Dermis blood vessel endothelial cell (primary cell): ENCODE measurements at places on chromosomes 1 and 21. TPM values are rescaled to one million over a fixed set of nuclear protein-coding genes. Genes with fewer than 3 reads are reported as not detected.
A peak's percentile ranks its signal among the peaks of the same experiment; 100 is the strongest.

DNA sequence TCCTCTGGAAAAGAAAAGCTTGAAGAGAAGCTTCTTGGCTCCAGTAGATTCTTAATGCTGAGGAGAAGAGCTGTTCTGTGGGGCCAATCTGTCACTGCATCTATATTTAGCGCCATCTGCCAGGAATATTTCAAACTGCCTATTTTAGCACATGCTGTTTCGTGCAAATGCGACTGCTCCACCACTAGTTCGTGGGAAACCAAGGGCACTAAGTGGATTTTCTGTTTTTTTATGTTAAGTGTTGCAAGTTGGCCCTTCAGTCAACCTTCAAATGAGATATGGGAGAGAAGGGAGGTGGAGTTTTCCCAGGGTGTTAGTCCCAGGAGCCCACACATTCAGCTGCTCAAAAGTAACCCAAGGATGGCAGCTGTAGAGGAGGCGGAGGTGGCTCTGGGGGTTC is 91.9 kb downstream of the TSEN15 start:
- DNase-seq, result no peak

GRCh38 chr1:3889936-3890335 is 10.1 kb downstream of the C1orf174 start:
- no peak for DNase-seq

DNA sequence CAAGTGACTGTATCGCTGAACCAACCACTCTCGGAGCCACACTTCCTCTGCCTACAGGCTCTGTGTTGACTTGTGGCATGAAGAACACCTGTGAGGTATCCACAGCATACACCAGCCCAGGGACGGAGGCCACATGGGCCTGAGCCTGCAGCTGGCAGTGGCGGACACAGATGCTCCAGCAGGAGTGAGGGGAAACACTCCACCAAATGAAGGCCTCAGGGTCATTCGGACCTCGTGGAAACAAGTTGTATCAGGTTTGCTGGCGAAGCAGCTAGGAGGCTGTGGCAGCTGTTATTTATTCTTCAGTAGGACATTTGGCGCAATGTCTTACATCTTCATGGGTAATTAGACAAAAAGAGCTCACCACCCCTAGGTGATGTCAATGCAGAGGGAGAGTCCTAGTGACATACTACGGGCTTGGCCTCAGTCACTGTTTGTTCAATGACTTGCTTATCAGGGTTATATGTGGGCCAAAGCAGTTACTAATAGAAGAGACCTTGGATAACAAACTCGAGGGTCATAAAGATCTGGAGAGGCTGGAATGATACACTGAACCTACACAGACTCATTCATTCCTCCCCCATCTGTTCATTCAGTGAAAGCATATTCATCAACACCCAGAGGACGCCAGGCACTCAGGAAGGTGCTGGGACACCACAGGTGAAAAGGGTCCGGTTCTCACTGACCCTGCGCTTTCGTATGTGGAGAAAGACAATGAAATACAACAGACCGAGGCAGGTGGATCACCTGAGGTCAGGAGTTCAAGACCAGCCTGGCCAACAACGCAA is 11.6 kb upstream of the ETS2 start:
- DNase-seq, result no peak

- no peak for DNase-seq
Measured at GRCh38 chr21:34679051-34679450, 10.3 kb downstream of the CLIC6 start.

DNA sequence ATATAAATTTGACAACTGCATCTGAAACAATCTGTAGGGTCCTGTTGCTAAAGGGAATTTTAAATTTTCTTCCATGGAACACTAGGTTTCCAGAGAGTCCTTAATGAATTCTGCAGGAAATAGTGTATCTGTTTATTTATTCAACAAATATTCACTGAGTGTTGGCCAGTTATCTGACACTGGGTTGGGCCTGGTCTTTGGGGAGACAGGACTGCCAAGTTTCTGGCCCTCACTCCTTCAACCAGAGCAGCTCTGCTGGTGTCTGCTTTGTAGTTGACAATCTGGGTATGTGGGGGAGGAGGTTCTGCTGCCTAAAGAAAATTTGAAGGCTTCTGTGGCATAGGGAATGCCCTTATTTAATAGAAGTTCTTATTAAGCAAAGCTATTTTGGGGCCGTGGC is 26.1 kb upstream of the HUNK start:
- no peak for DNase-seq

DNA sequence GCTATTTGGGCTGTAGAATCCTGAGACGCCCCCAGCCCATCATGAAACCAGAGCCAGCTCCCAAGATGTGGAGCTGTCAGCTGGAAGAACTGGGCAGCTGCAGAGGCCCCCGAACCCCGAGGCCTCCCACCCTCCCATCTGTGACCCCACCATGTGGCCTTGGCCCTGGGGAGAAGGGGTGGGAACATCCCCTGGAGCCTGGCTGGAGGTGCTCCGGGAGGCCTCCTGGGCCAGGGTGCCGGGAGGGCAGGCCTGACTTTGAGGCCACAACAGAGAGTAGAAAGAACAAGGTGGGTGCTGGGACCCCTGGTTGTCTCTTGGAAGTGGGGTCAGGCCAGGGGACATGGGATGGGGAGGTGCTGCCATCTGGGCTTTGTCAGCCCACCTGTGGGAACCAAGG is 6.0 kb upstream of the SMYD3 start:
- DNase-seq, result no peak

DNA sequence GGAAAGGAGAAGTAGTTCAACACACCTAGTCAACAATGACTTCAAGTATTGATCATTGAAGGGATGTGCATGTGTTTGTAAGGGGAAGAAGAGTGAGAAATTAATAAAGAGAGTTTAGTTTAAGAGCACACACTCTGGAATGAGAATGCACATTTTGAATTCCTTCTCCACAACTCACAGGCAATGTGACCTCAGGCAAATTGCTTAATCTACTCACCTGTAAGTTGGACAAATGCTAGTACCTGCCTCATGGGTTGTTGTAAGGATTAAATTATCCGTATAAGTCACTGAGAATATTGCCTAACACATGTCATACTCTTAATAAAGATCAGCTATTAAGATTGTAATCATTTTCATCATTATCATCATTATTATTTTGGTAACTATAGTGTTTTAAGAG is 204.0 kb upstream of the NFIA start:
- no peak for DNase-seq

- DNase-seq, result no peak
Measured at GRCh38 chr1:44757420-44757819, 17.8 kb downstream of the KIF2C start.

DNA sequence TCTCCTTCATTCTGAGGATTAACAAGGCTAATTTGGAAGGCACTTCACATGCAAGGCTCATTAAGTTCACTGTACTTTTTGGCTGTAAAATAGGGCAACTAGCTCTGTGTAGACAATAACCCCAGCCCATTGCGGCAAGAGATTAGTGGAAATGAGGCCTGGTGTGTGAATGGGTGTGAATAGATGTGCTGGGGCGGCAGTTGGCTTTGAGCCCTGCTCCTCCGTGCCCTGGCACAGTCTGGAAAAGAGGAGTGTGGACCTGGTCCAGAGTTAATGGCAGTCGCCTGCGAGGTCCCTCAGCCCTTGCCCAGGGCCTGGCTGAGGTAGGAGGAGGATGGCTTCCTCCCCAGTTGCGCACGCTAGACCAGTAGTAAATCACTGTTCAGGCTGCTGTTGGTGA is 4.8 kb downstream of the KISS1 start:
- DNase-seq, result no peak

DNA sequence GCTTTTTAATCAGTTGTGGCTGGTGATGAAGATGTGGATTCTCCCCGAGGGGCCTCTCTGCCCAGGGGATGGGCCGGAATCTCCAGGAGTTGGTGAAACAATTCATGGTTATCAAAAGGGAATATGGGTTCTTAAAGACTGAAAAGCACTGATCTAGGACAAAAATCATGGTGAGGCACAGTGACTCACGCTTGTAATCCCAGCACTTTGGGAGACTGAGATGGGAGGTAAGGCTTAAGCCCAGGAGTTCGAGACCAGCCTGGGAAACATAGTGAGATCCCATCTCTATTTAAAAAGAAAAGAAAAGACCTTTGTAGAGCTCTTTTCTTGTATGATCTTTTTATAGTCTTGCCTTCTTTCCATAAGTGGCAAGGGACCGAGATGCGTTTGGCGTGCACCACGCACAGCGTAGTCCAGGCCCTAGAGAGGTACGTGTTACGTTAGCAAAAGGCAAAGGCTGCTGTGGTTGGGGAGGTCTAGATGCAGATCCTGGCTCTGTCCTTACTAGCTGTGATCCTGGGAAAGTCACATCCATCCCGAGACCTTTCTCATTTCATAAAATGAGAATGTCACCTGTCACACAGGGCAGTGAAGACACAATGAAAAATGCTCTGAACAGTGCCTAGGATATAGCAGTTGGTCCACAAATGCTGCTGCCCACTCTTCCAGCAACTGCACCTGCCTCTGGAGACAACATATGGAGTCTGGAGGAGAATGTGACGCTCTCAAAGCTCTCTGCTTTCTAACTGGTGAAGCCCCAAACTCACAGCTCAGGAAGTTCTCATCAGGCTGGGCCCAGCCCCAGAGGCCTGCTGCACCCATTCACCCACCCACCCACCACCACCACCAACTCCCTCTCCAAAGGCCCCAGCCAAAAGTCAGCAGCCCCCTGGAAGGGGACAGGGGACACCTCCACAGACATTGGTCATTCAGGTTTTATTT is 54.8 kb downstream of the KIF21B start:
- peak; percentile 12 for DNase-seq

The ELOA gene
- 26.2 and 29.6 TPM in 2 replicates for total RNA-seq

DNA sequence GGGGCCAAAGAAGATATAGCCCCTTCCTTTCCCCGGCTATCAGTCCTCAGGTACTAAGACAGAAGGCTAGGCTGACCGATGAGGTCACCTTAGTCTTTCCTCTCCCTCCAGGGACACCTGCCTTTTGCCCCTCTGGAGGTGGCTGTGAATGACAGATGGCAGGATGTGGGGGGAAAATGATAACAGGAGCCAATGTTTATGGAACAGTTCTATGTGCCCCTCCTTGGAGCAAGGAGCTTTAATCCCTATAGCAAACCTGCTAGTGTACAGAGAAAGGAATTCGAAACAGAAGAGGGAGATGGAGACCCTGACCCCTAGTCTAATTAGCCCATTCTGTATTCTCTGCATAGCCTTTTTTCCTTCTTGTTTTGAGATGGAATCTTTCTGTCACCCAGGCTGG is 28.1 kb downstream of the SERINC2 start:
- no peak for DNase-seq

- no peak for DNase-seq
Measured at GRCh38 chr1:79037085-79037484, 30.6 kb upstream of the ADGRL4 start.

GRCh38 chr1:8902765-8903164 is 24.3 kb upstream of the ENO1 start:
- DNase-seq, result no peak

GRCh38 chr1:84756455-84757082 is 66.3 kb upstream of the SSX2IP start:
- DNase-seq, result no peak

- DNase-seq, result no peak
Measured at GRCh38 chr1:47590523-47591225, 152.8 kb downstream of the FOXD2 start.

- DNase-seq, result no peak
Measured at GRCh38 chr1:111320066-111320879, 29.6 kb downstream of the CHIA start.

The KLHDC8A gene
- not detected in 2 replicates for total RNA-seq

- no peak for DNase-seq
Measured at GRCh38 chr1:115946116-115946515, 30.2 kb upstream of the SLC22A15 start.

- peak; percentile 54 for DNase-seq
Measured at GRCh38 chr1:61742620-61743430, 545 bp downstream of the PATJ start.

DNA sequence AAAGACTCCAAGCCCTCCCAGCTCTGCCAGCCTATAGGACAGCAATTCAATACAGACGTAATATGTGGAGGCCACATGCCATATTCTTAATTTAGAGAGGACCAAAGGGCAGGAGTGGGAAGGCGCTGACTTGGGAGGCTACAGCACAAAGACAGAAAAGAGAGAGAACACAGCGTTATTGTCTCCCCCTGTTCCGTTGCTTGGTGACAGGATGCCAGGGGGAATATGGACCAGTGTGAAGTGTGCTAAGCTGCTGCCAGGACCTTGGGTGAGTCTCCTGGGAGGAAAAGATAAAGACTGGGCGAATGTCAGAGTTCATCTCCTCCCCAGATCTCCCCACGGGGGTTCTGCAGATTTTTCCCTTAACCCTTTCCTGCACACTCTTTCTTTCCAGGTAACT is 102.1 kb upstream of the ADAR start:
- no peak for DNase-seq

DNA sequence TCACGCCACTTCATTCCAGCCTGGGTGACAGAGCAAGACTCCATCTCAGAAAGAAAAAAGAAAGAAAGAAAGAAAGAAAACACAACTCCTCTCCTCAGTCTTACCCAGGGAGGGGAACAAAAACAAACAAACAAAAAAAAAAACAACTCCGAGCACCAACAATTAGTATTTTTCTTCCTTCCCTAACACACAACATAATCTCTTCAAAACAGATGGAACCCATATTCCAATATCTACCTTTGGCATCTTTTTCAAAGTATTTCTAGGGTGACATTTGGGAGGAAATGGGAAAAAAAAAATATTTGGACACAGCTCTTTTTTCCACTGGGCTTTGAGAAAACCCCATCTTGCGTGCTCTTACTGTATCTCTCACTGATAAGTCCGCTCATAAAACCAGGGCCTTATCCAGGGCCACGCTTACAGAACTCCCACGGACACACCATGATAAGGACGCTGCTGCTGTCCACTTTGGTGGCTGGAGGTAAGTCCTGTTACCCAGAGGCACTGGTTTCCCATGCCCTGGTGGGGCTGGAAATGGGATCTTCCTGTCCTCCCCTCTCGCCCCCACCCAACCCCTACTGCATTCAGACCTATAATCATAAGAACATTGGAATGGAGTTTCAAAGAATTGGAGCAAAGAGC is at the start of gene CELA2A:
Gene CELA2A (plus strand): TSS at position 420 of the 642 bp plus-strand sequence. CDS start 22 bp downstream, at position 442.
- DNase-seq, result no peak

The CD1E gene
- not detected in 2 replicates for total RNA-seq

The KRTAP12-2 gene
- total RNA-seq, result not detected in 2 replicates

GRCh38 chr21:29650523-29651022 is 289.2 kb downstream of the GRIK1 start:
- DNase-seq, result no peak

GRCh38 chr1:10901091-10901890 is 104.8 kb upstream of the CASZ1 start:
- DNase-seq, result peak; percentile 42

DNA sequence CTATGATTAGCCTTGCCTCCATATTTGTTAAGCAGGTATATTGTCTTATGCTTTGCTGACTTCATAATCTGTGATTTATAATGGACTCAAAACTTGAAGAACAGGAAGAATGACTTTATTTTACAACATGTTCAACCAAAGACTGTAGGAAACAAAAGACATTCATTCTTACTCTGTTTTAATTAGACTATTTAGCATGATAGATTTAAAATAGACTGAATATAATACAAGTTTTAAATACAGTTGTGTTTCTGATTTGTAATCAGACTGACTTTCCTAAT is 63.1 kb downstream of the CDC14A start:
- no peak for DNase-seq
